CD4-positive, alpha-beta T cell treated with Interleukin-4 for 4 hours (primary cell): ENCODE measurements at places on chromosomes 11 and 22.
A peak's percentile ranks its signal among the peaks of the same experiment; 100 is the strongest.

DNA sequence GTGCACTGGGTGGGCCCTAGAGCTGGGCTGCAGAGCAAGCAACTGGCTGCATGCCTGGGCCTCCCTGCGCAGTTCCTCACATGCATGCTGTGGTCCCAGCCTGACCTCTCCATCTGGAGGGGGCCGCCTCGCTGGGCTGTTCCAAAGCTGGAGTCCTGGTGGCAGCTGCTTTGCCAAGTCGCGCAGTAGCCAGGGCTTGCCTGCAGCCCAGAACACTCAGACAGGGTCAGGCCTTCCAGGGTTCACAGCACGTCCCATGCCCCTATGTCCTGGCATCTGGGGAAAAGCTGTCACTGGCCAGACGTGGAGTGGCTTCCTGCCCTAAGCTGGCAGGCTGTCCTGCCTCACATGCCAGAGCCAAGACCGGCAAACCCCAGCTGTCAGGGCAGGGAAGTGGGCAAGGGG is 16.5 kb upstream of the CDC42EP2 start:
- DNase-seq: no peak

- DNase-seq: no peak
Observed at GRCh38 chr11:117278347-117278746, 12.8 kb upstream of the BACE1-AS start.

DNA sequence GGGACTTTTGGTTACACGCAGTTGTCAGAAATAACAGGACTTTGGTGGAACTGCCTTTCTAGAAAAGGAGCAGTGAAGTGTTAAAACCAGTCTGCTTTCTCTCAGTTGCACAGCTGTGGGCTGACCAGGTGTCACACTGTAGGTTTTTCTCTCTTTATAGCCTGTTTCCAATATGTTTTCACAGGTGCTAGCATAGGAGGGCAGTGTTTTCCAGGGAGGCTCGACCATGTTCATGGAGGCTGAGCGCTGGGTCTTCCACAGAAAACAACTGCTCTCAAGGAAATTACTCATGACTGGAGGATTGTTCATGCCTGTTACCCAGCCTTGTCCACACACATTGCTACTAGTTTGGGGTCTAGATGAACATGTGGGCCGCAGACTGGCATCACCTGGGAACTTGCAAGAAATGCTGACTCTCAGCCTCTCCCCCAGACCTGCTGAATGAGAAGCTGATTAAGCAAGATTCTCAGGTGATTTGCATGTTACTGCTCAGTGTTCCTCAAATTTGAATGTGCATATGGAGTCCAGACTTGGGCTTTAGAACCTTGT is 157.7 kb downstream of the MAML2 start:
- DNase-seq: no peak

DNA sequence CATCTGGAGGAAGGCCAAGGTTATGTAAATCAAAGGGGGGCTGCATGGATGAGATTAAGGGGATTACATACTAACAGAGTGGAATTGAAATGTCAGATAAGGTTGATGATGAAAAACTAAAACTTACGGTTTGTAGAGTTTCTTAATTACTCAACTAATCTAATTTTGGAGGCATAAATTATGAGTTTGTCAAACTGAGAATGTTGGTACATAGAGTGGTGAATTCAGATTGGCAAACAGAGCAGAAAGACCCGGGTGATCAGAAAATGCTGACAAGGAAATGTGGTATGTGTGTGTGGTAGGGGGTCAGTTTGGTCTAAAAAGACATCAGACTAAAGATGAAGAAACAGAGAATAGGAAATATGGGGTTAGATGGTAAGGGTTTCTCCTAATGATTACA is 11.0 kb downstream of the MS4A6E start:
- no peak for DNase-seq

- no peak for DNase-seq
Observed at GRCh38 chr22:37302674-37303555, 20.6 kb downstream of the CYTH4 start.

DNA sequence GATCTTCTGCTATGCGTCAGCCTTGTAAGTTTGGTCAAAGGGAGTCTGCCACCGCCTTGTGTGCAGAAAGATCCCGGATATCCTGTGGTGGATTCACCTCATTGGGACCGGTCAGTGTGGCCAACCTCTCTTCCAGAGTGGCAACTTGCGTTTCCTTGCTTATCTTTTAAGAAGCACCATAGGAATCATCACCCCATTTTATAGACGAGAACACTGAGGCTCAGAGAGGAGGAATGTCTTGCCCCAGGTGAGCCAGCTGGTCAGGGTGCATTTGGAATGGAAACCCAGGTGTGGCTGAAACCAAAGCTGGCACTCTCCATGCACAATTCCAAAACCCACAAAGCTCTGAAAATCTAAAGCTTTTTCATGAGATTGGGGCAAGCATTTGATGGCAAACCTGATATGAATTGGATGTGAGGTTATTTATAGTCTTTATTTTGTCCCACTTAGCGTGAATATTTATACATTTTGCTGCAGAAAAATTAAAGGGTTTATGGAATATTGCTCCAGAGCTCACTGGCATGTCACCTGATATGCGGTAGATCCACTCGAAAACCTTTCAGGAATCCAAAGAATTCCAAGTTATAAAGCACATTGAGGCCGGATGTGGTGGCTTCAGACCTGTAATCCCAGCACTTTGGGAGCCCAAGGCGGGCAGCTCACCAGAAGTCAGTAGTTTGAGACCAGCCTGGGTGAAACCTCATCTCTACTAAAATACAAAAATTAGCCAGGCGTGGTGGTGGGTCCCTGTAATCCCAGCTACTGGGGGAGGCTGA is 12.1 kb upstream of the EIF3D start:
- DNase-seq: no peak

DNA sequence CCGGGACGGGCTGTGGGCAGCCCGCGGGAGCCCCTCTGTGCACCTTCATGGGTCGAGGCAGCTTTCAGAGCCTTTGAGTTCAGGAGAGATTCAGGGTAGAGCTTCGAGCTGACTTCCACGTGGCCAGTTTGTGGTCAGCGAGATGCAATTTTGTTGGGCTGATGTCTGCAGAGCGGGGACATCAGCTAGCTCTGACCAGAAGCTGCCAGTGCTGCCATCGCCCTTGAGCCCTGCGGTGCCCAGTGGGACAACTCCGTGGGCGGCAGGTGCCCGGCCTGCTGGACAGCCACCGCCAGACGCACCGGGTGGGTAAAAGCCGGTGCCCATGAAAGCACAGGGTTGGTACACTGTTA is 719 bp downstream of the TALDO1 start:
- DNase-seq: no peak

GRCh38 chr22:39734866-39735265 is 158.7 kb downstream of the ENTHD1 start:
- no peak for DNase-seq

- DNase-seq: no peak
Observed at GRCh38 chr22:32562401-32562800, 87.8 kb downstream of the FBXO7 start.

GRCh38 chr11:93724089-93724488 is 17.2 kb downstream of the TAF1D start:
- DNase-seq: no peak

DNA sequence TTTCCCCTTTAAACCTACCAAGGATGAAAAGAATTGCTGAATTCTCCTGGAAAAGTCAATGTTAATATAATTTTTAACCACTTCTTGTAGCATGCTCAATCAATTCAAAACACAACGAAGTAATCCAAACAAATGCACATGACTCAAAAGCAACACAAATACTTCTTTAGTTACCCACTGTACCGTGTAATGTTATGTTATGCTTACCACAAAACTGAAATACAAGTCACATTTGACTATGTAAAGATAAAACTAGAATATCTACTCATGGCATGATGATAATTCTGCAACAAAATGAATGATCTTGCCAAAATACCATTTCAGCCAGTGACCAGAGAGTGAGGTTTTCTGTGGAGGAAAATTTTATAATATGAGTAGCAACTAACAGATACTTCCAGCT is 587.0 kb downstream of the DLG2 start:
- DNase-seq: no peak

- no peak for DNase-seq
Observed at GRCh38 chr11:47980907-47981621, 705 bp downstream of the PTPRJ start.

- DNase-seq: no peak
Observed at GRCh38 chr11:106369224-106369623, 291.8 kb downstream of the AASDHPPT start.

GRCh38 chr11:74175920-74176319 is 4.8 kb downstream of the PPME1 start:
- no peak for DNase-seq

DNA sequence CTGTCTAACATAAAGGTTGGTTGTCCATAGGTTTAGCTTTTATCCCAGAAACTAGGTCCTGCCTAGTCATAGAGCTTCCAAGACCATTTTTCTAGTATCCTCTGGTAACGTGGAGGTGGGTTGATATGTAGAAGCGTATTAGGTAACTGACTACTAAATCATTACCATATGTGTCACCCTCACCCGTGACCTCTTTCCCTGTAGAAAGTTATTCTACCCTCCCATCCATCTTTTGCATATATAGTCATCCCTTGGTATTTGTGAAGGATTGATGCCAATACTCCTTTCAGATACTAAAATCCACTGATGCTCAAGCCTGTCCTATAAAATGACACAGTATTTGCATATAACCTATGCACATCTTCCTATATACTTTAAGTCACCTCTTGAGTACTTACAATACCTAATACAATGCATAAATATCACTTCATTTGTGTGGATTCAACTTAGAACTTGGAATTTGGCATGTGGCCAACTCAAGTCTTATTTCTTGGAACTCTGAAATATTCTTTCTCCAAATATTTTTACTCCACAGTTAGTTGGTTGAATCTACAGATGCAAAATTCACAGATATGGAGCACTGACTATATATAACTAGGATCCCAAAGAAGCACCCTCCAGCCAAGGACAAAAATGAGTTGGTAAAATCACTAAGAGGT is 497.0 kb upstream of the TENM4 start:
- DNase-seq: no peak

DNA sequence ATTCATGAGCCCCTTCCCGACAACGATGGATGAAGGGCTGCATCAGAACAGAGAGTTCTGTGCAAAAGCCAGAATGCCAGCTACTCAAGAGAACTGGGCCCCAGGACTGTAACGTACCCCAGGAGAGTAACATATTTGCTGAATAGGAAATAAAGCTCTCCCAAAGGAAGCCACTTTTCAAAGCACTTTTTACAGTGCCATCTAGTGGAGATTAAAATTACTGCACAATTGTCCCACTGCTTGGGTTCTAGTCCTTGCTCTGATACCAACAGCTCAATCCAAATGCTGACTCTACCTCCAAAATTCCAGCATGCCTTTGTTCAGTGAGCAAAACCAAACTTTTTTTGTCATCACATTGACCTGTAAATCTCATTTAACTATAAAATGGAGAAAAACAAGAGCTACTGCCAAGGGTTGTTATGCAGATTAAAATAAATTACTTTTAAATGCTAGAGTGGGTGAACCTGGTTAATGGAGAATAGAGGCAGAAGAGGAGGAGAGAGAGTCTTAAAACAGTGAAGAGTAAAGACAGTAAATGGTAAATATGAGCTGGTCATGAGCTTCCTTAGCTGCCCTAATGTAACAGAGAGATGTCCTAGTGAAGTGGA is 87.6 kb upstream of the FSHB start:
- peak; percentile 35 for DNase-seq

GRCh38 chr11:32374261-32374711 is 61.1 kb downstream of the WT1 start:
- DNase-seq: peak; percentile 8

- DNase-seq: no peak
Observed at GRCh38 chr11:19241260-19242178, 774 bp upstream of the E2F8 start.

DNA sequence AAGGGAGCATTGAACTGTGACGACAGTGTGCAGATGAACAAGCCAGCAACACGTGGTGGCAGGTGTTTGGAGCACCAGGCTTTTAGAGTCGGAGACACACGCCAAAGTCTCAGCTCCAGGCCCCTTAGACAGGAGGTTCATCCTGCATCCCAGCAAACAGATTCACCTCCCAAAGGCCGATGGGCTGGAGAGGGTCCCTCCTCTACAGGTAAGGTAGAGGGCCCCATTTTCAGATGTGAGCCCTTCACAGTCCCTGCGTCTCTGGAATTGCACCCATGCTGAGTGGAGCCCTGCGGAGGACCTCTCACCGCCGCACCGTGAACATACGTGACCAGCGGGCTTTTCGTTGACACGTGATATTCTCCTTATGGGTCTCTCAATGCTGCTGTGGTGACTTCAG is 109.0 kb upstream of the B3GAT1 start:
- DNase-seq: no peak

DNA sequence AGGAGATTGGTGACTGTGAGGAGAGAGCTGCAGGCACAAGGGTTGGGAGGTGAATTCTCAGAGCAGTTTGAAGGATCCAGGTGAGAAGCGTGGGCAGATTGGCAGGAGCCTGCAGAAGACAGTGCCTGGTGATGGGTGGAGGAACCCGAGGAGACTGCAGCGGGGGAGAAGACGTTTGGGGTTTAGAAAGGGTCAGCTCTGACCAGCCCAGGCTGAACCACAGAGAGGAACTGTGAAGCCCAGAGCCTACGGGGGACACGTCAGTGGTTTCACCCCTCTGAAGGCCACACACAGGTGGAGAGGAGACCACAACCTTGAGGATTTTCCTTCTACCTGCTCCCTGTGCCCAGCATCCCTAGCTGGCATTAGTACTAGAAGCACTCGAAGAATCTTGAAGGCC is 154.8 kb upstream of the TBCEL start:
- DNase-seq: no peak

DNA sequence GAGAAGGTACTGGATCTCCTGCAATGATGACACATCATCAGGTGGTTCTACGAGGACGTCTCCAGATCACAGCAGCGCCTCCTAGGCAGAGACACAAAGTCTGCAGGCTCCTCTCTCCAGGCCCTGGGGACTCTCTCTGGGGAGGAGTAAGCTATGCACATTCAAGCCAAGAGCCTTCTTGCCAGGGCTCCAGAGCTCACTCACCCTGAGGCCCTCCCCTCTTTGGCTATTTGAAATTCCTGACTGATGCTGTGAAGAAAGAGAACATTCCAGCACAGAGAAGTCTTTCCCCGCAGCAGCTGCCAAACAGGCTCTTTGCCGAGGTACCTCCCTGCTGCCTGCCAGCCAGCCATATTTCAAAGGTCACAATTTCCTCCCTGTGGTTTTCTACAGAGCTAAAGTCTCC is 204.9 kb downstream of the CSNK2A3 start:
- DNase-seq: peak; percentile 49

DNA sequence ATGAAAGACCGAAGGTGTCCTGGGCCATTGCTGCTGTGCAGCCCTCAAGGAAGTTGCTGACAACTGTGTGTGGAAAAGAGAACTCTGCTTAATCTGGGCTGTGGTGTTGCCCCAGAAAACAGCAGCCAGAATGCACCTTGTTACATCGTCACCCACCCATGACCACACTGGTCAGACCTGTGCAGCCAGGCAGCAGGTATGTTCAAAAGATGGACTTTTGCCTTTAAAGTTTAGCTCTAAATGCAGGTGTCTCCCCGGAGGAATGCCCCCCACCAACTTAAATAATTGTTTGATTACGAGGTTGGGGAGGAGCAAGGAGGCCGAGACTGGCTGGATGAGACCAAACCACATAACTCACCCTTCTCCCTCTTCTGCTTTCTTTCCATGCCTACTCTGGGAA is 15.3 kb upstream of the POLA2 start:
- no peak for DNase-seq

GRCh38 chr11:129861702-129862522 is 33.5 kb downstream of the NFRKB start:
- no peak for DNase-seq

- DNase-seq: no peak
Observed at GRCh38 chr11:130246738-130247137, 68.0 kb downstream of the ZBTB44 start.
